ENCODE measurements at places on chromosomes 3 and 15. TPM values are rescaled to one million over a fixed set of nuclear protein-coding genes. Genes with fewer than 3 reads are reported as not detected.

DNA sequence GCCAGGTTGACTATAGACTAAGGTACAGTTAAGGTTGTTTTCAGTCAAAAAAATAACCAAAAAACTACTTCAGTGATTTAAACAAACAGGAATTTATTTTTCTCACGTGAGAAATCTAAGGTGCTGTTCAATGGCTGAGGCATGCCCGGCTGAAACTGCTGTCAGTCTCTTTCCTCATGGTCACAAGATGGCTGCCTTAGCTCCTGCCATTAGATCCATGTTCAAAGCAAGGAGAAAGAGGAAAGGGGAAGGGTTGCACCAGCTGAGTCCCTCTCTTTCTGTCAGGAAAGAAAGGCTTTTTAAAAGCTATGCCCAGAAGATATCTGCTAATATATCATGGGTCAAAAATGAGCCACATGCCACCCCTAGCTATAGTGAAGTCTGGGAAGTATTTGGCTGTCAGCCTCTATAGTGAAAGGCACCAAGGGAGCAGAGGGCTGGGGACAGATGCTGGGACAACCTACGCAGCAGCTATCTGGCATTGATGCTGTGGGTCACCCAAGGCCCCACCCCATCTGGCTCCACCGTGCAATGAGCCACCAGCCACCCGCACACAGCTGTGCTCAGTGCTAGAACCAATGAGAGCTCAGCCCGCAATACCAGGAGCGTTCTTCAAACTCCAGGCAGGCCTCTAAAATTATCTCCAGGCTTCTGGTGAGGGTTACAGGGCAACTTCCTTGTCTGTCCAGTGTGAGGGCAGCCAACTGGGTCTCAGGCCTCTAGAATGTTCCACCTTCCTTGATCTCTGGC is 64.7 kb upstream of the GATA2 start:
- no peak for DNase-seq
- no peaks in the 10 kb centered on the region for H3K4me1 ChIP-seq
- no peak overlapping the region for H3K4me3 ChIP-seq
- no peaks in the 10 kb centered on the region for H3K36me3 ChIP-seq
- no peaks in the 10 kb centered on the region for H3K27me3 ChIP-seq

- no peak overlapping the region for H3K27ac ChIP-seq
- H3K4me3 ChIP-seq: no peak overlapping the region
- no peak for DNase-seq
Observed at GRCh38 chr15:36185438-36185837, 394.0 kb upstream of the CDIN1 start.

DNA sequence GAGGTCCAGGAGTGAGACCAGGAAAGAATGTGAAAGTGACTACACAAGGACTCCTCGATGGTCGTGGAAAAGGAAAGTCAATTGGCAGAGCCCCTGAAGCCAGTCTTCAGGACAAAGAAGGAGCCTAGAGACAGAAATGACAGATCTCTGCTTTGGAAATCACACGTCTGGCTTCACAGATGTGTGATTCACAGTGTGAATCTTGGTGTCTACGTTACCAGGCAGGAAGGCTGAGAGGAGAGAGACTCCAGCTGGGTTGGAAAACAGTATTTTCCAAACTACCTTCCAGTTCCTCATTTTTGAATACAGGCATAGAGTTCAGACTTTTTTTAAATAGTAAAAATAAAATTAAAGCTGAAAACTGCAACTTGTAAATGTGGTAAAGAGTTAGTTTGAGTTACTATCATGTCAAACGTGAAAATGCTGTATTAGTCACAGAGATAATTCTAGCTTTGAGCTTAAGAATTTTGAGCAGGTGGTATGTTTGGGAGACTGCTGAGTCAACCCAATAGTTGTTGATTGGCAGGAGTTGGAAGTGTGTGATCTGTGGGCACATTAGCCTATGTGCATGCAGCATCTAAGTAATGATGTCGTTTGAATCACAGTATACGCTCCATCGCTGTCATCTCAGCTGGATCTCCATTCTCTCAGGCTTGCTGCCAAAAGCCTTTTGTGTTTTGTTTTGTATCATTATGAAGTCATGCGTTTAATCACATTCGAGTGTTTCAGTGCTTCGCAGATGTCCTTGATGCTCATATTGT is 6.0 kb downstream of the CCR2 start:
- H3K36me3 ChIP-seq: no peaks in the 10 kb centered on the region
- no peak for DNase-seq
- H3K27ac ChIP-seq: no peak overlapping the region
- H3K4me3 ChIP-seq: no peak overlapping the region

DNA sequence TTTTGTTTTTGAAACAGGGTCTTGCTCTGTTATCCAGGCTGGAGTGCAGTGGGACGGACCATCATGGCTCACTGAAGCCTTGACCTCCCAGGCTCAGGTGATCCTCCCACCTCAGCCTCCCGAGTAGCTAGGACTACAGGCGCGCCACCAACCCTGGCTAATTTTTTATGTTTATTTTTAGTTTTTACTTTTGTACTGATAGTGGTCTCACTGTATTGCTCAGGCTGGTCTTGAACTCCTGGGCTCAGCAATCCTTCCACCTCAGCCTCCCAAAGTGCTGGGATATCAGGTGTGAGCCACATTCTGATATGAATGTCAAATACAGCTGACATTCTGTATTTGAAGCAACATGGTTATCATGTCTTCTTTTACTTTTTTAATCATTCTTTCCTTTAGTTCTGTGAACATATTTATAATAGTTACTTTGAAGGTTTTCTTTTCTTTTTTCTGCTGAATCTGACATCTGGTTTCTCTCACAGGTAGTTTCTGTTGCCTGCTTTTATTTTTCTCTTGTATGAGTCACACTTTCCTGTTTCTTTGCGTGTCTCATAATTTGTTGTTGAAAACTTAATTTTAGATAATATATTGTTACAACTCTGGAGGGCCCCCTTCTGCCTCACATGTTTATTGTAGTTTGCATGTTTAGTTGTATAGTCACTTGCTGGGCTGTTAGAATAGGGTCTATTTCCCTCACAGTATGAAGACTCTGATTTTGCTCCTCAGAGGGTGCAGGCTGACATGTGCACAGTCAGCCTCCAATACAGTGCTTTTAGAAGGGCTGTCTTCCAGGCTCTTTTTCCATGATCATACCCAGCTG is 8.4 kb upstream of the CNTN4 start:
- H3K27me3 ChIP-seq: no peaks in the 10 kb centered on the region
- H3K4me3 ChIP-seq: no peak overlapping the region
- no peak overlapping the region for H3K27ac ChIP-seq
- DNase-seq: no peak
- no peaks in the 10 kb centered on the region for H3K4me1 ChIP-seq

DNA sequence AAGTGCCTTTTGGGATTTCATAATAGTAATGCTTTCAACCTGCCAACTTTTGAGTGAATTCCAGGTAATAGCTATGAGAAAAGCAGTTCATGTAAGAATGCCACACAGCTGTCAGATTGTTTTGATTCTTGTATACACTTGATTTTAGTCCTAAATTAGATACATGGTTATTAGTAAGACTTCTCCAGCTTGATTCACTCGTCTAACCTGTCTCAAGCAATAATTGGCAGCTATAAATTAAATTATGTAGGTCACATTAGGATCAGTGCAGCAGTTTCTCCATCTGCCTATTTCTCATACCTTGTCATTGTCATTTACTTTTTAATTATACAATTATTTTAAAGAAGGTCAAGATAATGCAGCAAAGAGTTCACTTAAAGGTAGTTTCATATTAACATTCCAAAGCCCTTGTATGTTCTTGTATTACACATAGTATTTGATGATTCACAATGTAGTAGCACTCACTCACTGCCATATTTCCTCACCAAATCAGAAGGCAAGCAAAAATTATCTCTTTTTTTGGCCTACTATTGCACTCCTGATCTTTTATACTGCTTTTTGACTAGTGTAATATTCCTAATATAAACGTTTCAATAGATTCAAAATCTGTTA is 10.9 kb upstream of the CRYBG3 start:
- no peak for DNase-seq
- no peak overlapping the region for H3K4me3 ChIP-seq
- no peaks in the 10 kb centered on the region for H3K4me1 ChIP-seq
- H3K36me3 ChIP-seq: no peaks in the 10 kb centered on the region

DNA sequence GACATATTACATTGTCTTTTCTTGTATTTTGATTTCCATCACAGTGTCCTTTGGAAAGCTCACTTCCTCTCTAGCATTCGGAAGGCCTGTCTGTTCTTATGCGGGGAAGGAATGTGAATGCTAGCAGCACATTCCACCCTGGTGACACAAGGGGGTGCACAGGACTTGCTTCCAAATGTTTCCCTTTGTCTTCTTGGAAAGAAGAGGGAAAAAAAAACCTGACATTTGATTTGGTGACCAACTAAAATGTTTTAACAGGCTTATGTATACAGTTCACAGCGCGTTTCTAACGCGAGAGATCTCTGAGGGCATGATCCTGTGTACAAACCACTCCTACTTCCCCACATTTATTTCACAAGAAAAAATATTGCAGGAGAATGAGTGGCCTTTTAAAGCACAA is 107.6 kb upstream of the FXR1 start:
- H3K27me3 ChIP-seq: no peaks in the 10 kb centered on the region
- H3K27ac ChIP-seq: no peak overlapping the region
- H3K36me3 ChIP-seq: no peaks in the 10 kb centered on the region
- DNase-seq: no peak
- no peak overlapping the region for H3K4me3 ChIP-seq
- no peaks in the 10 kb centered on the region for H3K4me1 ChIP-seq

DNA sequence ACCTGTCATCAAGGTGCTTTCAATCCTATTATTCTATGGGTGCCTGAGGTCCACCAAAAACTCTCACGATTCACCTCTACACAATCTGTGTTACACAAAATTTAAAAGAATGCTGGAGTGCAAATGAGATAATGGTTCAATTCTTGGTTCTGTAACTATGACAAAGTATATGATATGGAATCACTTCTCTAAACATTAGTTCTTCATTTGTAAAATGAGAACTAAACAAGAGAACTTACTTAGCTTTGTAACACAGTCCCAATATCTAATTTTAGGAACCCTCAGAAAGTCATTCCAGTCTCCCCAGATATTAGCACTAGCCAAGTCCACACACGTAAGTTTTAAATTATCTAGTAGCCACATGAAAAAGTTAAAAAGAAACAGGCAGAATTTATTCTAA is 111.5 kb downstream of the TBL1XR1 start:
- H3K27me3 ChIP-seq: no peaks in the 10 kb centered on the region
- no peak overlapping the region for H3K4me3 ChIP-seq
- H3K36me3 ChIP-seq: no peaks in the 10 kb centered on the region
- no peak for DNase-seq
- peaks cover 50% of the 10 kb centered on the region for H3K4me1 ChIP-seq
- no peak overlapping the region for H3K27ac ChIP-seq

DNA sequence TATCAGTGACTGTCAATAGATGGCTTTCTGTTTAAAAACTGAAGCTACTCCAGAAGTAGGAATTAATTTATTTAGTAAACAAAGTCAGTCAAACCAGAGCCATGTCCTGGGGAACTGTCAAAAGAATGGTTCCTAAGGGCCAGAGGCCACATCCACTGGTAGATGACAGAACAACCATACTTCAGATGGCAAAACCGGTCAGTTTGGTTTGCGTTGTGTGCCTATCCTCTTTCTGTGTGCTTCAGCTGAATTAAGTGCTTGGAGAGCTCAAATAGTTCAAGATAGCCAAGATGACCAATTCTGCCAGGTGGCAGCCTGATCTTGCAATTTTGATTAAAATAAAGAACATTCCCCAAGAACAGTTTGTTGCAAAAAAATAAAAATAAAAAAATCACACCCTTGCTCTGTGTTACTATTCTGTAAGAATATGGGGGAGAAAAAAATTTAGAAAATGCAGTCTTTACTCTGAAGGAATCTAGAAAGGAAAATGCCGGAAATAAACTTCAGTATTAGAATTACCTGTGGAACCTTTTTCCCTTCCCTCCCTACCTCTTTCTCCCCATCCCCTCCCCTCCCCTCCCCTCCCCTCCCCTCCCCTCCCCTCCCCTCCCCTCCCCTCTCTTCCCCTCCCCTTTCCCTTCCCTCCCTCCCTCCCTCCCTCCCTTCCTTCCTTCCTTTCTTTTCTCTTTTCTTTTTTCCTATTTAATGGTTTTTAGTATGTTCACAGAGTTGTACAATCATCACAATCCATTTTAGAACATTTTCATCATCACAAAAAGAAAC is 2.5 kb downstream of the MAP3K13 start:
- H3K36me3 ChIP-seq: no peaks in the 10 kb centered on the region
- H3K4me3 ChIP-seq: no peak overlapping the region

DNA sequence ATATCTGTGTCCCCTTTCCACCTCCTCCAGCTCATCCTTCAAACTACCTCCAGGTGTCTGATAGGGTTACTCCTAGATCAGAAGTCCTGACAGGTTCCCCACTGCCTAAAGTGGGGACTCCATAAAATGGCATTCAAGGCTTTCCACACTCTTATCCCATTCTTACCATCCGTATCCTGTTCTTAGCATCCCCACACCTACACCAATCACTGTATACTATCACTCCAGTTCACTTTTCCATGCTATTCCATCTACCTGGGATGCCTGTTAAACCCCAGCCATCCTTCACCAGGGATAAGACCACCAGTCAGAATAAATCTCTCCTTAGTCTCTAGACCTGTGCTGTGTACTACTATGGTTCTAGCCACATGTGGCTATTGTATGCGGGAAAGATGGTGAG is 19.1 kb downstream of the SSR3 start:
- no peak for DNase-seq
- H3K27me3 ChIP-seq: no peaks in the 10 kb centered on the region
- peaks cover 12% of the 10 kb centered on the region for H3K36me3 ChIP-seq
- no peaks in the 10 kb centered on the region for H3K4me1 ChIP-seq

DNA sequence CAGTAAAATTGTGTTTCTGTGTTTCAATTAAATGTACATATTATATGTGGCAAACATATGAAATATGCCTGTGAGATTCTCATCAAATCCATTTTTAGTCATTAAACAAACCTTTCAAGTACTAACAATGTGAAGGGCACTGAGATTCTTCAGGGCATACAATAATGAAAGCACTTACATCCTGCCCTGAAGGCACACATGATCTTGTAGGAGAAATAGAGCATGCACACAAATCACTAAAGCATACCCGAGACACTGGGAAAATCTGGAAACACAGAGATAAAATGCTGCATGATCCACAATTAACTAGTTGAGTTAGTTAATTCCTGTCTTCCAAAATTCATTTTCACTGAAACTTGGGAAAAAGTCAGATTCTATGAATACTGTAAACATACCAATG is 810.5 kb upstream of the NECTIN3 start:
- H3K36me3 ChIP-seq: no peaks in the 10 kb centered on the region
- H3K4me3 ChIP-seq: no peak overlapping the region
- H3K27ac ChIP-seq: no peak overlapping the region

- H3K27me3 ChIP-seq: no peaks in the 10 kb centered on the region
- H3K27ac ChIP-seq: no peak overlapping the region
- H3K4me1 ChIP-seq: peaks cover 30% of the 10 kb centered on the region
- DNase-seq: no peak
Observed at GRCh38 chr15:70439304-70439877, 324.0 kb downstream of the UACA start.

- no peaks in the 10 kb centered on the region for H3K27me3 ChIP-seq
- no peaks in the 10 kb centered on the region for H3K36me3 ChIP-seq
- no peak for DNase-seq
- peaks cover 17% of the 10 kb centered on the region for H3K4me1 ChIP-seq
- H3K4me3 ChIP-seq: no peak overlapping the region
Observed at GRCh38 chr3:16839271-16840100, 45.3 kb upstream of the PLCL2 start.

HACD2 gene
- 35.2 TPM for total RNA-seq

GOLGA8H gene
- not detected for total RNA-seq

CCR3 gene
- total RNA-seq: not detected

IQCF5 gene
- not detected for total RNA-seq

TUSC7 gene
- not detected for total RNA-seq

GOLGA6A gene
- total RNA-seq: not detected
